ENCODE measurements at places on chromosomes 5 and 9.

- no peak for DNase-seq
Observed at GRCh38 chr5:141392429-141393198, at the start of gene PCDHGA8. PCDHGA8 (plus strand) TSS chr5:141392633; CDS start chr5:141392814, 181 bp downstream.

- DNase-seq: no peak
Observed at GRCh38 chr5:93120771-93121170, 460.2 kb downstream of the NR2F1-AS1 start.

DNA sequence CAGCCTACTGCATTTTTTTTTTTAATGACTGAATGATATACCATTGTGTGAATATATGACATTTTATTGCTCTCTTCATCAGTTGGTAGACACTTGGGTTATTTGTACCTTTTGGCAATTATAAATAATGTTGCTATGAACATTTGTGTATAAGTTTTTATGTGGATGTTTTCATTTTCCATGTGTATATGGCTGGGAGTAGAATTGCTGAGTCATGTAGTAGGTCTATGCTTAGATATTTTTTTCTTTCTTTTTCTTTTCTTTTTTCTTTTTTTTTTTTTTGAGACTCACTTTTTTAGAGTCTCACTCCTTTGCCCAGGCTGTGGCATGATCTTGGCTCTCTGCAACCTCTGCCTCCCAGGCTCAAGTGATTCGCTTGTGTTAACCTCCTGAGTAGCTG lies 32.9 kb upstream of the FAM120AOS start:
- DNase-seq: no peak

DNA sequence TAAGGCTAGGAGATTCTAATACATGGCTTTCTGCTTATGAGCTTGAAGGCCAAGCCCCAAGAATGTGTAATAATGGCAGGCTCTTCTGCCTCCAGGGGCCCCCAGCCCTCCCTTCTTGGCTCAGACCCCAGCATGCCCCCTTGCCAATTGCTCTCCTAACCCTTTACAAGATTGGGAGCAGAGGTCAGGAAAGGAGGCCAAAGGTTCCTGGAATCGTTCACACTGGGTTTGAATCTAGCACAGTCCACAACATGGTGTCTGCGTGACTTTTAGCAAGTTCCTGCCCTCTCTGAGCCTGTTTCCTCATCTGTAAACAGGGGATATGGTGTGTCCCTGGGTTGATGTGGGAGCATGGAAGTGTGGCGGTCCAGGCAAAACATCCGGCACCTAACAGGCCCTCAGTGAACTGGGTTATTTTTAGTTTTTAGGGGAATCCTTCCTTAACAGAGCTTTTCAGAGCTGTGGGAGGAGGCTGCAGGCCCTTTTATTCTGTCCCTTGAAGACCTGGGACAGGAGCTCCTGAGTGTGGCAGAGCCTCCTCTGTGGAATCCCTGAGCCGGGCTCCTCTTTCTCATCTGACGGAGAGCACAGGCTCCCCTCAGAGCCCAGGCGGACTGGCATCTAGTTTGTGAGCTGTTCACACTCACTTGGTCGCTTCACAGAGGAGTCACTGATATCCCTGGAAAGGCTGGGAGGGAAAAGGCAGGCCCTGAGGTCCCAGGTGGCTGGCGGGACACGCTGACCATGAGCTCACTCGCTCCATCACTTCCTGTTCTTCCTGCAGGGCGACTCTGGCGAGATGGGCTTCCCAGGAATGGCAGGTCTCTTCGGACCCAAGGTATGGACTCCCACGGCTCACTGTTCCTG lies 23.4 kb upstream of the ORM1 start:
- no peak for DNase-seq

- DNase-seq: peak; percentile 49
Observed at GRCh38 chr9:91033797-91034196, 232.2 kb downstream of the SYK start.

Measured in hematopoietic multipotent progenitor cell treated with erythropoietin and hydrocortisone succinate and interleukin-3 and kit ligand, for 8 days (in vitro differentiated cells).